Thoracic aorta (tissue), 2 donors: ENCODE measurements at places on chromosomes 13 and 19.
A peak's percentile ranks its signal among the peaks of the same experiment; 100 is the strongest.

DNA sequence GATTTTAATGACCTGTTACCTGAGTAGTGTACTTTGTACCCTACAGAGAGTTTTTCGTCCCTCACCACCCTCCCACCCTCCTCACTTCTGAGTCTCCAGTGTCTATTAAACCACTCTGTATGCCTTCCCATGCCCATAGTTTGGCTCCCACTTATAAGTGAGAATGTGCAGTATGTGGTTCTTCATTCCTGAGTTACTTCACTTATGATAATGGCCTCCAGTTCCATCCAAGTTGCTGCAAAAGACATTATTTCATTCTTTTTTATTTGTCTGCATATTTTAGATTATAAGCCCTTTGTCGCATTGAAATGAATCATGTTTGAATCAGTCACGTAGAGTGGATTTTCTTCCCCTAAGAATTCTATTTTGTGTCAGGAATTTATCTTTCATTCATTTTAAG, 12.2 kb upstream of the HTR2A start:
- no peak overlapping the region for H3K4me3 ChIP-seq
- DNase-seq = no peak
- no peaks in the 10 kb centered on the region for H3K27me3 ChIP-seq
- no peak overlapping the region for H3K27ac ChIP-seq
- H3K4me1 ChIP-seq = no peaks in the 10 kb centered on the region

GRCh38 chr19:36527873-36528193, 238 bp downstream of the ZNF260 start:
- no peak for DNase-seq
- H3K27ac ChIP-seq = peak overlapping the region; percentile 83
- H3K4me1 ChIP-seq = peaks cover 11% of the 10 kb centered on the region
- peaks cover 16% of the 10 kb centered on the region for H3K36me3 ChIP-seq
- H3K4me3 ChIP-seq = peak overlapping the region; percentile 83

DNA sequence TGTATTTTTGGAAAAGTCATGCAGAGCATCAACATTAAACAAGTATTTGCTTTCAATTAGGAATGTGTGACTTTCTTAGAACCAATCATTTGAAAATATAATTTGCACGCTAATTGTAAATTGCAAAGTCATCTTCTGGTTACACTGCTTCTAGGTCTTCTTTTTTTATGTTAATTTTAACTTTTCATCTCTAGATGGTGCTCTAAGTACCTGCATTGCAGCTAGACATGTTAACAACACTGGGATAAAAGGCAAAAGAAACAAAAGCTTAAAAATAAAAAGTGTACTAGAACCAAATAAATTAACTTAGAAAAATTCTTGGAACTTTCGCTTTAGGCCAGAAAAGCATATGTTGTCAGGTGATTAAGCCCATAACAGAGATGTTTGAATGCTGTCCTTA, 2758.2 kb downstream of the PCDH9 start:
- no peak overlapping the region for H3K27ac ChIP-seq
- H3K27me3 ChIP-seq = no peaks in the 10 kb centered on the region
- no peaks in the 10 kb centered on the region for H3K36me3 ChIP-seq
- H3K4me1 ChIP-seq = no peaks in the 10 kb centered on the region

GRCh38 chr19:51129716-51130115, 5.0 kb downstream of the SIGLEC9 start:
- no peak for DNase-seq
- H3K27me3 ChIP-seq = no peaks in the 10 kb centered on the region
- no peak overlapping the region for H3K4me3 ChIP-seq
- H3K36me3 ChIP-seq = no peaks in the 10 kb centered on the region

- H3K4me1 ChIP-seq = peaks cover 16% of the 10 kb centered on the region
- H3K27me3 ChIP-seq = no peaks in the 10 kb centered on the region
- no peak for DNase-seq
- H3K36me3 ChIP-seq = no peaks in the 10 kb centered on the region
Observed at GRCh38 chr13:40540328-40541044, 126.0 kb downstream of the FOXO1 start.

DNA sequence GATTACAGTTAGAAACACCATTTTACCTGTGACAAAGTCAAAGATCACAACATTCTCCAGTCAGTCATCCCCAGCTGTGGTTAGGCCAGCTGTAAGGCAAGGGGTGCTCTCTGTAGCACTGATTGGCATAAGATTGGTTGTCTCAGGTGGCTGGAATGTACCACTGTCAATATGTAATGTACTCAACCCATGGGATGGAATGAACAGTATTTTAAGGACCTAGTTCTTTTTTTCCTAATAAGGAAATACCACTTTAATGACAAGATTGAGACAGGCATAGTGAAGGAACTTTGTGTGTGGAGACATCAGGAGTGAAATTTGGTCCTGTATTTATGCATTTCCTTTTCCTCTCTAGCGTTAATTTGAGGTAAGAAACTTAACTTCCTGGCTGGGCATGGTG, 310.7 kb downstream of the ITGBL1 start:
- DNase-seq = no peak
- no peak overlapping the region for H3K4me3 ChIP-seq
- H3K4me1 ChIP-seq = no peaks in the 10 kb centered on the region
- no peaks in the 10 kb centered on the region for H3K27me3 ChIP-seq
- H3K27ac ChIP-seq = no peak overlapping the region

- H3K4me1 ChIP-seq = no peaks in the 10 kb centered on the region
- no peaks in the 10 kb centered on the region for H3K36me3 ChIP-seq
- no peaks in the 10 kb centered on the region for H3K27me3 ChIP-seq
- no peak overlapping the region for H3K27ac ChIP-seq
- no peak overlapping the region for H3K4me3 ChIP-seq
Observed at GRCh38 chr19:14769201-14769600, 9.2 kb downstream of the ADGRE2 start.

DNA sequence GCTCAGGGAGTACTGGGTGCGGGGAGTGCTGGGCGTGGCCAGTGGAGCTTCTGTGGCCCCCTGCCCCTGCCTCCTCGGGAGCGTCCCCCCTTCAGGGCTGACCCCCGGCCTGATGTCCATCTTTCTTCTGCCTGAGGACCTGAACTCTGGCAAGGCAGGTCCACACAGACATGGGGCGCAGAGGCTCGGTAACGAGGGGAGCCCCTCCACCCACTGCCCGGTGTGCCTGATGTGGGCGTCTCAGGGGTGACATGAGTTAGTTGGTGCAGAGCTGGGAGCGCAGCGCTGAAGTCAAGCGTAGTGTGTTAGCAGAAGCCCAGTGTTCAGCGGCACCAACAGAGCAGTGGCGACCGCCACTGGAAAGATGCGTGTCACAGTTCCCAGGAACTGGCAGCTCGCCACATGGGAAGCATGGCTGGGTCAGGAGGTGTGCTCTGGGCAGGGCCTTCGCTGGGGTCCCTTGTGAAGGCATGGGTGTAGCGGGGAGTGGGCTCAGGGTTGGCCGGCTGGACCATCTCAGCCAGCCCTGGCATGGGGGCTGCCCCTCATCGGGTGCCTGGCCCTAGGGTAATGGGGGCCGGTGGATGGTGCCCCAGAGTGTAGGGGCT, 11.5 kb downstream of the THOP1 start:
- no peak overlapping the region for H3K27ac ChIP-seq
- H3K4me1 ChIP-seq = no peaks in the 10 kb centered on the region
- H3K27me3 ChIP-seq = no peaks in the 10 kb centered on the region
- DNase-seq = no peak
- H3K4me3 ChIP-seq = no peak overlapping the region
- H3K36me3 ChIP-seq = peaks cover 4% of the 10 kb centered on the region

- DNase-seq = no peak
- H3K4me3 ChIP-seq = no peak overlapping the region
- H3K36me3 ChIP-seq = no peaks in the 10 kb centered on the region
Observed at GRCh38 chr13:30163441-30163840, 143.9 kb downstream of the KATNAL1 start.

DNA sequence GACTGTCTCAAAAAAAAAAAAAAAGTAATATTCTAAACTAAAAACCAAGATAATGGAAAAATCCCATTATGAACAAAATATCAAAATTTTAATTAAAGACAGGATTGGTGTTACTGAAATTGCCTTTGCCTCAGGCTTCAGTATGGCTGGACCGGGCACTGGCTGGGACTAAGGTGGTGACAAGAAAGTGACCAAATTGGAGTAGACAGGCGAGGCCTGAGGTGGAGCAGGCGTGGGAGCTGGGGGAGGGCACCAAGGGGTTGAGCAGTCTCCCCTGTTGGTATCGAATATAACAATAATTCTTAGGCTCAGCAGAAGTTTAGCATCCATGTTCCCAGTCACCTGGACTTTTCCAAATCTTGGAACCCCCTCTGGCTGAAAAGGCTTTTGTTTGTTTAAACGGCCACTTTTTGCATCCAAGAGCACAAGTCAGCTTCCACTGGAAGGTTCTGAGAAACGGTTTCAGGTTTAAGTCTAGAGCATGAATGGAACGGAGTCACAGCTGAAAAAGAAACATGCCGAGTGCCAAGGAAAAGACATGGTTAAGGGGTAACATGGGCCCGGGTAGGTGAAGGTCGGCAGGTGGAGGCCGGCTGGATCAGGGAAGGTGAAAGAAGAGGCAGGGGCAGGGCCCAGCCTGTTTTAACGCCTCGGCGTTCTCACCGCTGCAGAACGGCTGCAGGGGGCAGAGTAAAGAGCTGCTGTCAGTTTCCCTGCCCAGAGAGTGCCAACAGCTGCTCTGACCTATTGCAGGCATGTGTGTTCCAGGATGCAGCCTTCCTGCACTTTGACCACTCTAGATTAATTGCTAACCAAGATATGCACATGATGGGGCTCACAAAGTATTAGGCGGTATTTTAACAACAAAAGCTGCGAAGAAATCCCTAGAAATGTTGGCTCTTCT, 104.4 kb downstream of the TM9SF2 start:
- DNase-seq = no peak
- H3K4me3 ChIP-seq = peak overlapping the region; percentile 99
- peaks cover 14% of the 10 kb centered on the region for H3K4me1 ChIP-seq
- H3K36me3 ChIP-seq = no peaks in the 10 kb centered on the region

GRCh38 chr13:78030341-78030896, 111.8 kb upstream of the EDNRB start:
- H3K36me3 ChIP-seq = no peaks in the 10 kb centered on the region
- H3K27me3 ChIP-seq = no peaks in the 10 kb centered on the region
- no peaks in the 10 kb centered on the region for H3K4me1 ChIP-seq
- no peak for DNase-seq
- H3K4me3 ChIP-seq = no peak overlapping the region

- H3K4me3 ChIP-seq = no peak within 1 kb of the TSS
- peaks cover 5% of the 10 kb centered on the region for H3K27me3 ChIP-seq
- DNase-seq = no peak
- no peaks in the 10 kb centered on the region for H3K36me3 ChIP-seq
Observed at GRCh38 chr19:19211499-19212420, at the start of gene NCAN. Gene NCAN (plus strand): TSS chr19:19211958. CDS start chr19:19216954, 4,996 bp downstream.

DNA sequence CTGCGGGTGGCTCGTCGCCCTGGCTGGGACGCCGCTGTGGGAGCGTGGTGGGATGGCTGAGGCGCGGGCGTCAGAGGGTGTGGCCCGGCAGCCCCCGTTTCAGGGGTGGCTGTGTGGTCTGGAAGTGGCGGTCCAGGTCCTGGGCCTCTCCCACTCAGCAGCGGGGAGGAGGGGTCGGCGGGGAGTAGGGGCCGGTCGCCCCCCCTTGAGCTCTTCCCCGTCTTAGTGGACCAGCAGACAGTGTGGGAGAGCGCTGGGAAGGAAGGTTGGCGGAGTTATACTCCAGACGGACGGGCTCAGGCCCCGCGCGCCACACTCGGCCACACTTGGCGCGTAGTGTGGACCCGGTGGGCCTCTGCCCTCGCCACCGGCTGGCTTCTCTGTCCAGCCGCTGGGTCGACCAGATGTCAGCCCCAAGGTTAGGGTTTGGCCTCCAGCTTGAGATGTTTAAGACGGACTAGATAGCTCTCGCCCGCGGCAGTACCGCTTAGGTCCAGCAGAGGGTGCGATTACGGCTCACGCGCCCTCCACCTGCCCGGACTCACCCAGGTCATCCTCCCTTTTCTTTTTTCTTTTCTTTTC, 21.7 kb upstream of the ZNF429 start:
- H3K4me1 ChIP-seq = no peaks in the 10 kb centered on the region
- no peaks in the 10 kb centered on the region for H3K36me3 ChIP-seq
- H3K27me3 ChIP-seq = no peaks in the 10 kb centered on the region
- H3K4me3 ChIP-seq = peak overlapping the region; percentile 63

GRCh38 chr13:60000081-60000480, 163.6 kb downstream of the DIAPH3 start:
- H3K4me3 ChIP-seq = no peak overlapping the region
- no peak for DNase-seq
- no peak overlapping the region for H3K27ac ChIP-seq
- no peaks in the 10 kb centered on the region for H3K4me1 ChIP-seq

DNA sequence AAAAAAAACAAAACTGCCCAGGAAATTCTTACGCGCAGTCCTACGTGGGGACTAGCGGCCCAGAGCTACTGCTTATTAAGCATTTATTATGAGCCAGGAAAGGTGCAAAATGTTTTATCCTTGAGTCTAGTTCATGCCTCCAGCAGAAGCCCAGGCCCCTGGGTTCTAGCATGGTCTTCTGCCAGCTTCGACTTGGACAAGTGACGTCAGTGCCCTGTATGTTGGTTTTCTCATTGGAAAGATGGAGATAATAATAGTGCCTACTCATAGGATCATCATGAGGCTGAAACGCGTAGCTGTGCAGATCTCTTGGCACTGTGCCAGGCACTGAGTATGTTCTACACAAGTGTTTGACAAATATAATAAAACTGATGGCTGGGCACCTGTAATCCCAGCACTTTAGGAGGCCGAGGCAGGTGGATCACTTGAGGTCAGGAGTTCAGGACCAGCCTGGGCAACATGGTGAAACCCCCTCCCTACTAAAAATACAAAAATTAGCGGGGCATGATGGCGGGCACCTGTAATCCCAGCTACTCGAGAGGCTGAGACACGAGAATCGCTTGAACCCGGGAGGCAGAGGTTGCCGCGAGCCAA, 12.4 kb upstream of the SULT2B1 start:
- no peak for DNase-seq
- no peaks in the 10 kb centered on the region for H3K4me1 ChIP-seq
- H3K27me3 ChIP-seq = no peaks in the 10 kb centered on the region
- H3K27ac ChIP-seq = no peak overlapping the region
- H3K36me3 ChIP-seq = no peaks in the 10 kb centered on the region

GRCh38 chr19:4548238-4548584, 8.4 kb upstream of the LRG1 start:
- H3K4me1 ChIP-seq = no peaks in the 10 kb centered on the region
- H3K4me3 ChIP-seq = no peak overlapping the region
- DNase-seq = no peak
- no peaks in the 10 kb centered on the region for H3K36me3 ChIP-seq
- H3K27me3 ChIP-seq = no peaks in the 10 kb centered on the region

DNA sequence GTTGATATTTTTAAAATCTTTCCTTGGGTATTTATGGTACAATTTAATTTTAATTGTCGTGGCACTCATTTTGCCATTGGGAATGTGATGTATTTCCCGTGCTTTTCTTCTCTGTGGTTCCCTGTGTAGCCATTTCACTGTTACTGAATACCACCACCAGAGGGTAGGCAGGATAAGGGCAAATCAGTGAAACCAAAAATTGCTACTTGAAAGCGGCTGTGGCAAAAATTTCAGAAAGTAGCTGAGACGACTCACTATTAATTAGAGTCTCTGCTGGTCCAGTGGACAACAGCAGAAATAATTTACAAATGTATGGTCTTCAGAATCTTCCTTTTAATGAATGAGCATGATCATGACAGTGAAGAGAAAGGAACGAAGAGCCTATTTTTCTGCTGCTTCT, 34.4 kb upstream of the MIR17HG start:
- H3K27me3 ChIP-seq = peaks cover 7% of the 10 kb centered on the region
- DNase-seq = no peak
- H3K36me3 ChIP-seq = no peaks in the 10 kb centered on the region
- no peak overlapping the region for H3K27ac ChIP-seq
- H3K4me3 ChIP-seq = peak overlapping the region; percentile 30
